Stimulated activated CD8-positive, alpha-beta memory T cell treated with anti-CD3 and anti-CD28 coated beads, Interleukin-4, amount 100 ng/mL, for 1 hour (primary cell): ENCODE measurements at places on chromosomes 7 and 10.

GRCh38 chr10:102781921-102782557 lies 38.3 kb downstream of the WBP1L start:
- DNase-seq: no peak

- DNase-seq: no peak
Observed at GRCh38 chr7:42238709-42239366, 1.8 kb upstream of the GLI3 start.

GRCh38 chr7:136914016-136914415 lies 45.6 kb downstream of the CHRM2 start:
- no peak for DNase-seq

DNA sequence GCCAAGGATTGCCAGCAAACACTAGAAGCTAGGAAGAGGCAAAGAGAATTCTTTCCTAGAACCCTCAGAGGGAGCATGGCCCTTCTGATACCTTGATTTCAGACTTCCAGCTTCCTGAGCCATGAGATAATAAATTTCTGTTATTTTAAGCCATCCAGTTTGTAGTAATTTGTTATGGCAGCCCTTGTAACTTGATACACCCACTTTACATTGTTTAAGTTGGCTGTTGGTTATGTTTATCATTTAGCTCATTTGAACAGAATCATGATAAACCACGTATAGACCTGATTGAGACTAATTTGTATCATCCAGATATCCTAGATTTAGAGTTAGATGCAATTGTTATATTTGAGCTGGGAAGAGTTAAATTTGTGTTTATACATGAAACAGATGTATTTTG lies 9.4 kb upstream of the TES start:
- DNase-seq: no peak

DNA sequence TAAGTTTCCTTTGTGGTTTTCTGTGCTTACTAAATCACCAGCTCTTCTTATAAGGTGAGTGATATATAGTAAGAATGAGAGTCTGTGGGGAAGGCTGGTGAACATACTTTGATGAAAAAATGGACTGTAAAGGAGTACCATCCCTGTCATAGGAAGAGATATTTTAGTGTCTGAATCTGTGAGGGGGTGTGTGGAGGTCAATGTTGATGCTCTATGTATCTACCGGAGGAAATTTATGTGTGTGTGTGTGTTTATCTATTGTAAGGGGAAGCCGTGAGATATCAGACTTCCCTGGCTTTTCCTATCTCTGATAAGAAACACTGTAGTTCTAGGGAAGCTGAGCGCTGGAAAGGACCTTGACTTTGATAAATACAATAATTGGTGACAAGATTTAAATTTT lies 179.0 kb downstream of the PCDH15 start:
- DNase-seq: no peak

GRCh38 chr7:110442381-110442837 lies 648.5 kb upstream of the LRRN3 start:
- no peak for DNase-seq

- DNase-seq: no peak
Observed at GRCh38 chr7:157410831-157411556, 74.2 kb downstream of the DNAJB6 start.

- DNase-seq: no peak
Observed at GRCh38 chr7:82675396-82675795, 231.8 kb upstream of the CACNA2D1 start.

DNA sequence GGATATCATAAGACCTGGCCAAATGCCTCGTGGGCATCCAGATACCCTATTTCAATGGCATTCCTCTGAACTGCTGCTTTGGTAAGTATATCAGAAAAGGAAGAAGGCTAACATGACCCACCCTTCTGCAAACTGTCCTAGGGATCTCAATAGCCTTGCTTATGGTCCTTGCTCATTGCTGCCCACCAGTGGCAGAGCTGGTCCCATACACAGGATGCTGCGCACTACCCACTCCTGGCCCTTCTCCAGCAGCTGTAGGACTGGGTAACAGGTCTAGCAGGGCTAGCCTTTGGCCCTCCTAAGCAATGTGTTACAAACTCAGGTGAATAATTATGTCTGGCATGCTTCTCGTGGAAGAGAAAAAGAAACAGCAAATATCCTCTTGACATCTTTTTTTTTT lies 72.5 kb downstream of the C10orf90 start:
- DNase-seq: no peak

DNA sequence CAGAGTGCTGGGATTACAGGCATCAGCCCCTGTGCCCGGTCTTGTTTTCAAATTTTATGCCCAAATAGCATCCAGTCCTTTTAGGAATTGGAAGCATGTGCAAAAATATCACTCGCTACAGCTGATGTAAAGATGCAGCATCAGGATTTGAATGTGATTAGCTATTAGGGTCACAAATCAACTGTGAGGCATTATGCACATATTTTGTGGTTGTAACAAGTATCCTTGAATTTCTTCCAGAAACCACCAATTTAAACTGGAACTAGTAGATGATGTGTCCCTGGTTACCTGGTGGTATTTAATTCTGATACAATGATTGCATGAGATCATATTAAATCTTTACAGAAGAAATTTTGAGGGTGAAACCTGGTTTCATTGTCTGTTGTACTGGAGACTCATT lies 41.0 kb upstream of the ITGA8 start:
- DNase-seq: no peak

DNA sequence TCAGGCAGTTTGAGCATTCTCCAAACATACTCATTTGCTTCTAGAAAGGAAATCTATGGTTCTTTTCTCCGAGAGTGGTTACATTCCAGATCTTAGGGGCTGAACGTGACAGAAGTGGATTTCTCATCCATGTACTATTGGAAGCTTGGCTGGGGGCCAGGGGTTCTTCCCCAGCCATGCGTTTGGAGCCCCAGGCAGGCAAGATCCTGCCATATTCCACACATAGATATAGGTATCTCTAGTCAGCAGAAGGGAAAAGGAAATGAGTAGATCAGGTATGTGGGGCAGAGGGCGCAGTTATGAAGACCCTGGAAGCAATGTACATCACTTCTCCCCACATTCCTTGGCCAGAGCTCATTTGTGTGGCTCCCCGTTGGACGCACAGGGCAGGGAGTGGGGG lies 299.8 kb downstream of the CCDC3 start:
- DNase-seq: no peak

GRCh38 chr7:95545673-95546072 lies 50.6 kb downstream of the PDK4 start:
- DNase-seq: no peak

DNA sequence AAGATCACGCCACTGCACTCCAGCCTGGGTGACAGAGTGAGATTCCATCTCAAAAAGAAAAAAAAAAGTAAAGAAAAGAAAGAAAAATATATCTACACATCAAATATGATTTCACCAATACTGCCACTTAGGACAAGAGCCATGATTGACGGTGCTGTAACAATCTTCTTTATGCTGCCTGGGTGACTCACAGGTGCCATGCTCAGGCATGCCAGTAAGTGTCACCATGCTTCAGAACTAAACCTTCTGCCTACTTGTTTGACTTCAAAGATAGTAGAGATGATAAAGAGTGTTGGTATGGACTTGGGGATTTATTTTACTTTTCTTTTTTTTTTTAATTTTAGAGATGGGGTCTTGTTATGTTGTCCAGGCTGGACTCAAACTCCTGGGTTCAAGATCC lies 33.6 kb upstream of the DNMBP start:
- DNase-seq: no peak
